ENCODE measurements at places on chromosomes 11 and 22.

DNA sequence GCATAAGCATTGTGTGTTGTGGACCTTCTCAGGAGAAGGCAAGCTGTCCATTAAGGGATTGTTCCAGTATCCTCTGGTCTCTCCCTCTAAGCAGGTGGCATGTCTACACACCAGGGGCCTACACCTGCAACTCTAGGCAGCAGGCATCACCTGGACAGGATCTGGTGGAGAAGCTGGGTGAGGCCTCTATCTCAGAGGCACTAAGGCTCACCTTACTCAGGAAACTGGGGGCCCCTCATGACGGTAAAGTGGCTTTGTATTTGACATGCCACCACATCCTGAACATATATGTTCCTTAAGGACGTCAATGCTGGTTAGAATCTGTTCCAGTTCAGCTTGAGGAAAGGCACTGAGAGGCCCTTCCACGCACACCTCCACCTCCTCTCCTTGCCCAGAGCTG is 891.3 kb downstream of the OPCML start:
- no peak for DNase-seq

DNA sequence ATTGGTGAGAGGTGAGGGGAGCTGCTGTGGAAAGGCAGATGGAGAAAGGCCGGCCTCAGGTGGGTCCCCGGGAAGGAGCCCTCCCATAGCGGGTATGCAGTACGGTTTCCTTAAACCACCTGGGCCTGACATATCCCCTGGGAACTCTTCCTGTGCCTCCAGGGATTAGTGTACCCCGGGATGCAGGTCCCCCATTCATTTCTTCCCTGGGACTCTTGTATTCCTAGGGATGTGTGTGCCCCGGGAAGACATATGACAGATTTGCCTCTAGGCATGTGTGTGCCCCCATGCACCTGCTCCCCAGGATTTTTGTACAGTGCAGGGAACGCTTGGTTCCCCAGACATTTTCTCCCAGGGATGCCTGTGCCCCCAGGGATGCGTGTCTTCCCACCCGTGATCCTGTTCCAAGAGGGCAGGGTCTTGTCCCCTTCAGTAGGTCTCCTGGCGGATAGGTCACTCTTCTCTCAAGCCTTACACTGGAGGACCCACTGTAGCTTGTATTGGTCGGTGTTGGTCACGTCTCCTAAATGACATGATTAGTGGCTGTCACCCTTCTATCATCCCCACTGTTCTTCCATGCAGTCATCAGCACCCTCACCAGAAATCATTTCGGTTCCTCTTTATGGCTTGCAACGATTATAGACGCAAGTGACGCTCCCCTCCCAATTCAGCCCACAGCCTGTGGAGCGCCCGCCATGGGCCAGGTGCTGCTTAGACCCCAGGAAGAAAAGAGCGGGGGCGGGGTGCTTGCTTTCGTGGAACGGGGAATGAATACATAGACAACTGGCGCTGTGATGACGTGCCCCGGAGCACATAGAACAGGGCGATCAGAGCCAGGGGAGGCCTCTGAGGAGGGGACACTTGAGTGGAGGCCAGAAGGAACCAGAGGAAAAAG is 1.3 kb downstream of the PARVB start:
- no peak for DNase-seq

DNA sequence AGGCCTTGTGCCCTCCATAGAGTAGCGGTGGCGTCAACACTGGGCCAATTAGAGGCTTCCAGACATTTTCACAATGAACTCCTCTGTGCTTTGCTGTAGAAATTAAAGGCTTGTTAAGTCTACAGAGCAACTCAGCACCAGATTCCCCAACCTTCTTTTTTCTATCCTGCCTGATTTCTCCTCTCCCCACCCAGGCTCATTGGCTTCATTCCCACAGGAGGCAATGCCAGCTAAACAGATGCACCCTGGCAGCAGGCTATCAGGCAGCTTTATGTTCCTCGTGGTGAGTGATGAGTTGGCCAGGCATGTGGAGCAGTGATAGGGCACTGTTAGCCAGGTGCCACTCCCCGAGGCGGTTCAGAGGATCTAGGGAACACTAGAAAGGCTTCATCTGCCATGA is 4.8 kb downstream of the DIXDC1 start:
- no peak for DNase-seq

DNA sequence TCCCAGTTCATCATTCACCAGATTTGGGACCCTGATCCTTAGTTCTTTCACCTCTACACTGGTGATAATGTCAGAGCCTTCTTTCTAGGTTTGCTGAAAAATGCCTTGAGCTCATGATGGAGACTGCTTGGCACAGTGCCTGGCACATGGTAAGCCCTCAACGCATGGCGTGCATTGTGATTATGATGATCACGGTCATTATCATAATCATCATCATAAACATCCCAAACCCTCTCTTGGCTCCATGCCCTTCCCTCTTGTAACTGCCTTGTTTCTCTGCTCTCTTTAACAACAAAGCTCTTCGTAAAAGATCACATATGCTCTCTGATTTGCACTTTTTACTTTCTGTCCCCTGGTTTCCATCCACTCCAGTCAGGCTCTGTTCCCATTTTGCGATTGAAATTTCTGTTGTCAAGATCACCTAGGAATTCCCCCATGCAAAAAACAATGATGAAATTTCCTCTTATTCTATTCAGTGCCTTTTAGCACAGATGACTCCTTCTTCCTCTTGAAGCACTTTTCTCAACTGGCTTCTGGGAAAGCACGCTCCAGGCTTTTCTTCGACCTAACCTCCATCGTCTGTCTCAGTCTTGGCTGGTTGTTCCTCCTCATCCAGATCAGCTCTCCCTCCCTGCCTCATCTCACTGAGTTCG is 479.1 kb downstream of the OPCML start:
- DNase-seq = no peak

DNA sequence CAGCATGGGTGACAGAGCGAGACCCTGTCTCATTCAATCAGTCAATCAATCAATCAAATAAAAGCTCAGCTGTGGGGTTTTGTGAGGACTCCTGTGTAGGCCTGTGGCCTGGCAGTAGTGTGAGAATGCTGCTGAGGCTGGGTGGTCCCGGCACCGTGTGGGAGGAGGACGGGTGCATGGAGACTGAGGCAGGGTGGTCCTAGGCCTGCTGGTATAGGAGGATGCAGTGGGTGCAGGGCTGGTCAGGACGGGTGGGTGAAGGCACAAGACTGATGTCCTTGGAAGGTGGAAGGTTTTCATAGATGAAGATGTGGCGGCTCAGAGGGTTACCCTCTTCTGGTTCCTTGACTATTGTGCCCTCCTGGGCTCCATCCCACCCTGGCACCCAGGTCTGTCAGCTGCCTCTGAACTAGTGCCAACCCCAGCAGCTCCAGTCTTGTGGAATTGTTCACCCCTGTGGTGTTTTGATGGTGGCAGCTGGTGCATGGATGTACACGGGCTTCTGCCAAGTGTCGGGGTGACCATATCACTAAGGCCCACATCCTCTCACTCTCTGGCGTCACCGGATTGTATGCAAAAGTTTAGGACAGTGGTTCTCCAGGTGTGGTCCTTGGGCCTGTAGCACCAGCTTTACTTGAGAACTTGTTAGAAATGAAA is 23.7 kb downstream of the TANGO2 start:
- DNase-seq = no peak

DNA sequence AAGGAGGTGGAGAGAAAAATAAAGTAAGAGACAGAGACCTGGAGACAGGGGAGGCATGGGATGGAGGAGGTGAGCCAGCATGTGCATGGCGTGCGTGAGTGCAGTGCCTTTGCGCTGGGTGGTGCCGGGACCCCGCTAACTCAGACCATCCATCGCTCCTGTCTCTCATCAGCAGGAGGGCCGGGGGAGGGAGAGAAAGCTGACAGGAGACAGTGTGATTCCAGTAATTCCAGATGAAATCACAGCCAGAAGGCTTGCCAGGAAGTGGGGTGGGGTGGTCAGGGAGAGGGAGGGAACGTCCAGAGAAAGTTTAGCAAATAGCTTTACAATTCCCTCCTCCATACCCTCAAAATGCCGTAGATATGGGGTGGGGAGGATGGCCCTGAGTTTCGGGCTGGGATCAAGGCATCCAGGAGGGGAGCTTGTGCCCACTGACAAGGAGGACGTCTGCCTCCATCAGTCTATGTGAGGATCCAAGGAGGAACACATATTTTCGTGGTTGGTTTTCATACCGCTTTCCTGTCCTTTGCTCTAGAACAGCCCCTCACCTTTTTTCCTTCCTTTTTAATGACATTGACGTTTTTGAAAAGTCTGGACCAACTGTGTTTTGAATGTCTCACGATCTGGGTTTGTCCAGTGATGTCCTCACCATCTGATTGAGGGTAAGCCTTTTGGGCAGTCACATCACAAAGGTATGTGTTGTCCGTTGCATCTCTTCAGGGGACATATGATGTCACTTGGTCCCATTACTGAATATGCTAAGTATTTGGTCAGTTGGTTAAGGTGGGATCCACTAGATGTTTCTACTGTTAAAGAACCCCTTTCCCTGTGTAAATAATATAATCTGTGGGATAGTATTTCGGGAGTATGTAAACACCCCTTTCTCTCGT is 567.3 kb downstream of the MIAT start:
- no peak for DNase-seq

DNA sequence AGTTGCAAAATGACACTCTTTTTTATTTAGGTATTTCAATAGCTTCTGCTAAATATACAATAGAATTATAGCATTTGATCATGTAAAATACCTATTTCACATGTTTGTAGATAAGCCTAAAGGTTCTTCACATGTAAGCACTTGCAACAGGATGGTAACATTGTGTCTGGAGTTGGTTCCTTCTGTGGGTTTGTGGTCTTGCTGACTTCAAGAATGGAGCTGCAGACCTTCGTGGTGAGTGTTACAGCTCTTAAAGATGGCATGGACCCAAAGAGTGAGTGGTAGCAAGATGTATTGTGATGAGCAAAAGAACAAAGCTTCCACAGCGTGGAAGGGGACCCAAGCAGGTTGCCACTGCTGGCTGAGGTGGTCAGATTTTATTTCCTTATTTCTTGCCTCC is 246.4 kb upstream of the PDGFD start:
- DNase-seq = no peak

- DNase-seq = no peak
These were observed 28.6 kb upstream of the OR8B8 start for GRCh38 chr11:124474079-124474478.

- no peak for DNase-seq
These were observed 92.1 kb downstream of the ZBTB16 start for GRCh38 chr11:114151631-114152030.

- no peak for DNase-seq
These were observed 430 bp downstream of the CDC42EP1 start for GRCh38 chr22:37560608-37561211.

DNA sequence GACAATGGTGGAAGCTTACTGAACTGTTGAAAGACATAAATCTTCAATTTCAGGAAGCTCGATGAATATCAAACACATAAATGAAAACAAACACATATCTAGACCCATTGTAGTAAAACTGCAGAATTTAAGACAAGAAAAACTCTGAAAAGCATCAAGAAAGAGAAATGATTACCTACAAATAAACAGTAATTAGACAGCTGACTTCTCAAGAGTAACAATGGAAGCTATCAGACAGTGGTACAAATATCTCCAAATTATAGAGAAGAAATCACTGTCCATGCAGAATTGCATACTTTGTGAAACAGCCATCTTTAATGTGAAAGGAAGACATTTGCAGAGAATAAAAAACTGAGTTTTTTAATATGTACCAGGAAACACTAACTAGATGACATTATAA is 45.7 kb downstream of the ANO3 start:
- DNase-seq = no peak

GRCh38 chr11:131906963-131907362 is 536.5 kb downstream of the NTM start:
- no peak for DNase-seq

DNA sequence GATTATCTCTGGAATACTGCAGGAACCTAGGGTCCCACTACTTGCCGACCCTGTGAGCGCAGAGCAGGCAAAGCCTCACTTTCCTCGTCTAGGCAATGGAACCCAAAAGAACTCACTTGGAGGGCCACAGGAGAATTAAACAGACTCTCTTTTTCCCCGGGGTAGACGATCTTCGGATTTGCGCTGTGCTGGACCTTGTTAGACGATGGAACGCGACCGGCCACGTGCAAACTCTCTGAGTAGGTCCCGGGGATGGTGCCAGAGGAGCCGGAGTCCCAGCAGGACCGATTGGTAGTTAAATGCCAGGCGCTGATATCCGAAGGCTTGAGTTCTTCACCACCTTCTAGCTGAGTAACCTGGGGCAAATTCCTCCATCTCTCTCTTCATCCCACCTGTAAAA is 1.0 kb upstream of the SLC1A2 start:
- DNase-seq = no peak

DNA sequence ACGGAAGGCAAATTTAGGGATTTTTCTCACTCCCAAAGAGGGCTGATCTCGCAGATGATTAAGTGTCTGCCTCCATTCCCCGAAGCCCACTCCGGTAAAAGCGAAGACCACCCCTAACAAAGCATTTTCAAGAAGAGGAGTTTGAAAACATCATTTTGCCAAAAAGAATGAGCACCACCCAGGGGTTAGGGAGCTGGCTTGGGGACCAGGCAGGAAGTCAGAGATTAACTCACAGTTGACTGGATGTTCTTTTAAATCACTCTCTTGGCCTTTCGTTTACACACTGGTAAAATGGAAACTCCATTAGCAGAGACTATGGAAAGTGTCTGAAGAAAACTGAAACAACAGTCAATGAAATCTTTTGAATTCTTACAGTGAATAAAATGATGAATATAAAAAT is 7.9 kb upstream of the TRIM44 start:
- no peak for DNase-seq

DNA sequence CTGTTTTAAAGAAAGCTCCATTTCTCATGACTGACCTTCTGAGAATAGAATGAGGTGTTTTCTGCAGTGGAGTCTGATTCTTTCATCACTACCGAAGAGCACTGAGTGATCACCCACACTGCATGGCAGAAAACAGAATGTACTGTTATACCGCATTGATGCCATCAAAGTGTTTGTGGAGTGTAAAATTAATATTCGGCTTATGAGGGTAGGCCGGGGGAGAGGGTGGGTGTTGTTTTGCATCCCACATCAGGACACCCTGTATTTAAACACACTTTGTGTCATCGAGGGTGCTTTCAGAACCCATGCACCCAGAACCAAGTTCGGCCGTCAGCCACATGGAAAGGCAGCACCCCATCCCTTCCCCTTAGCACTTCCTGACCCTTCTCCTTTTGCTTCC is 41.3 kb upstream of the ETS1 start:
- no peak for DNase-seq

Data from NCI-H1930 (cell line).